ENCODE measurements at places on chromosomes 2 and 18.

DNA sequence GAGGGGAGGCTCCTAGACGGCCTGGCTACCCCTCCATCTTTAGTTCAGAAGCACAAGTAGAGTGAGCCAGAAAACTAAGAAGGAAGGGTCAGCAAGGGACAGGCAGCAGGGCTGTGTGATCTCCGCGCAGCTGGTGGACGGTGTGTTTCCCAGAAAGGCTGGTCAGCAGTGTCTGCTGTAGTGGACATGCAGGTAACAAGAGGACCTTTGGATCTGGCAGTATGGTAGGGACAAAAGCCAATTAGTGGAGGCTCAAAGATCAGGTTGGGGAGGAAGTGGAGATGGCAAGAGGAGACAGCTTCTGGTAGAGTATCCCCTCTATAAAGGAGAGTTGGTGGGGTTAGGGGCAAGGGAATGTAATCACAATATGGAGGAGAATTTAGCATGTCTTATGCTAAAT lies 95.1 kb downstream of the NCK2 start:
- DNase-seq: no peak

- DNase-seq: peak; percentile 57
Observed at GRCh38 chr2:12504443-12504842, 212.3 kb upstream of the TRIB2 start.

DNA sequence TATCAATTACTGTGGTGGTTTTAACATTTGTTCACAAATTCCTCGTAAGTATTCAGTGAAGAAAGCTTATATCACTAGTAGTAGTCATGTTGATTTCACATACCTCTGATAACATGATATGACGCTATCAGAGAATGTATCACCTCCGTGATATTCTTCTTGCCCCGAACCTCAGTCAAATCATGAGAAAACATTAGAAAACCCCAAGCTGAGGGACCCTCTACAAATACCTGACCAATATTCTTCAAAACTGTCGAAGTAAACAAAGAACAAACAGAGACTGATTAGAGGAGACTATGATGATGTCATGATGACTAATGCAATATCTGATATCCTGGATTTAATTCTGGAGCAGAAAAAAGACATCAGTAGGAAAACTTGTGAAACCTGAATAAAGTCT lies 85.6 kb upstream of the SPOPL start:
- no peak for DNase-seq

- no peak for DNase-seq
Observed at GRCh38 chr2:190490502-190490901, 44.0 kb downstream of the NEMP2 start.

GRCh38 chr2:69191634-69192033 lies 178.7 kb downstream of the ANTXR1 start:
- DNase-seq: no peak

DNA sequence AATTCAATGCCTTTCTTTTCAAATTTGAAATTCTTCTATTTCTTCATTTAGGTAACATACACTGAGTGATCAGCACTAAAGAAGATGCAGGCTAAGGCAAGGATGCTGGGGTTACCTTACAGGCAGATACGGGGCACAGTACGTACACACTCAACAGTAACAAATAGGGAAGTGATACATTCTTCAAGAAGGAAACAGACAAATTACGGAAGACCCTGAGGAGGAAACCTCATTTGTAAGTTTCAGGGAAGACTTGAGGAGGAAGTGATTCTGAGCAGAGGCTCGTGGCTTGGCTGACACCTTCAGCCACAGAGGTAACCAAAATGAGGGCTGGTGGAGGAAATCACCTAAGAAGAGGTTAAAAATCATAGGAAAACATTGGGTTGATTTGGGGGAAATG lies 1108.3 kb upstream of the KLHL29 start:
- DNase-seq: no peak

DNA sequence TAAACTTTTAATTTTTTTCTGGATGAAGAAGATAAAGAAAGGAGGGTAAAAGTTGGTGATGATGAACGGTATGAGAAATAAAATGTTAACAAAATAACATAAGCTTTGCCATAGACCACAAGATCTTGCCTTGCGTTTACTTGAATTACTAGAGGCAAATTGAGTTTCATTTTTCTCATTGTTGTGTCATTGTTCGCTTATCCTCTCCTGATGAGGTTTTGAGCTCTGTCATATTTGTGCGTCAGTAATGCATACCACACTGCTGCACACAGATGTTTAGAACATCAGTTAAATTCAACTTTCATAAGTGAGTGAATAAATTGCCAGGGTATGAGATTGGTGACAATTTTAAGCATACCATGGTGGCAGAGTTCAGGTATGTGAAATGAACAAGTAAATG lies 843.6 kb downstream of the SUCLG1 start:
- no peak for DNase-seq

GRCh38 chr18:45456090-45457021 lies 158.9 kb upstream of the SLC14A2 start:
- no peak for DNase-seq

DNA sequence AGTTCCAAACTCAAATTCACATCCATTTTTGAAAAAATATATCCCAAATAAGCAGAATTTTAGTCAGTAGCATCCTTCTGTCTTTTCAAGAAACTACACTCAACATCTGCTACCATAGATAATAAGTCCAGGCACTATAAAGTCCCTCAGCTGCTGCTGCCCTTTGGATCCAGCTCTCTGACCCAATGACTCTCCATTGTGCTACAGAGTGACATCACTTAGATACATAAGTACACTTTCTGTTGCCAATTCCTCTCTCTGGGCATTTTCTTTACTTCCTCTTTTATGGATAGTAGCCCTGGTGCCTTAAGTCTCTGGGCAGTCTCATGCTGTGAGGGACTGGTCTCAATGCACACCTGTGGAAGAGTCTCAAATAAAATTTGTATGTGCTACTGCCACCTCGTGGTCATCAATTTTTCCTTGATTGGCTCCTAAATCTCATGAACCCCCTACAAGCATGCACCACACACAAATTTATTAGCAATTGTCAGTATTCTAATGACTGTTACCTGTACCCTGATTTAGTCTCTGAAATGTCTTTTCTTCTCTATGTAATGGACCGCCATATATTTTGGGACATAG lies 219.2 kb downstream of the LRP1B start:
- DNase-seq: no peak

DNA sequence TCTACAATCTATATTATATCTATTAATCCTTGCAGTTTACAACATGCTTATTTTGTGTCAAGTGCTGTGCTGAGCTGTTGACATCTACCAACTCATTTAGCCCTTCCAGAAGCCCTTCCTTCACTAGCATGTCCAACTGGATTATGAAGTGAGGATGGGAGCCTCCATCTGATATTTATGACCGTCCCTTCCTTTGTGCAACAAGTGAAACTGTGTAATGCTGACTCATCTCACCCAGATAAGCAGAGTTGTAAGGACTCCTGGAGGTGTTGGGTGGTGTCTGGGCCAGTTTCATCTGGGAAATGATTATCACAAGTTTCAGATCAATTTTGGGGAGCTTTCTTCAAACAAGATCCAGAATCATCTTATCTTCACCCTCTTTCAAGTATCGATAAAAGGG lies 156.6 kb upstream of the ETAA1 start:
- no peak for DNase-seq

- no peak for DNase-seq
Observed at GRCh38 chr2:120167272-120167671, 55.9 kb downstream of the TMEM185B start.

DNA sequence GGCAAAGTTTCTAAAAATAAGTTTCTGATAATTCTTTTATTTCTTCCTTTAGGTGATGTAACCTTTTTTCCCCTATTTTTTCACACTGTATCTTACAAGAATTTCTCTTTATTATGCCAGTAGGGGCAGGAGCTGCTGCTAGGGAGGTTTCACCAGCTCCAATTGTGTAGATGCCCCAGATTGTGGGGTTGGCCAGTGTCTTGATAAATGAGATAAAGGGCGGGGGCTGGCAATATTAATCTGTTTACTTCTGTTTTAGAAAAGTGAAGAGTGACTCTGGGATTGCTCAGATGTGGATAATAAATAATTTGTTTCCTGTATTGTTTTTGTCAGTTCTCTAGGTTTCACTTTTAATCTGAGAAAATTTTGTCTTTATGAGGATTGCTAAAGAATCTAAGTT lies 190.4 kb downstream of the MC4R start:
- DNase-seq: no peak

DNA sequence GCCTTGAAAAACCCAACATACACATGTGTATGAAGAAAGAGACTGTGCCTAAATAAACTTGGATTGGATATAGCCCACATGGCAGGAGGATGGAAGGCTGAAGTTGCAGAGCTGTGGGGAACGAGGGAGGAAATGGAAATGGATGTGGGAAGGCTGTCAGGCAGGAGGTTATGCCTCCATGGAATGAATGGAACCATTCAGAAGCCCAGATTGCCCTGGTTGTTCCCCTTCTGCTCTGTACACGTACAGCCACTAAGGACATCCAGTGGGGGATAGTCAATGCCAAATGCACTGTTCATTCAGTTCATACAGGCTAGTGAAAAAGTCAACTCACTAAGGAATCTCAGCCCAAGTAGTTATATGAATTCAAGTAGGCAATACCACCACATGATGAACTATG lies 463.7 kb downstream of the TNS1 start:
- no peak for DNase-seq

All from activated naive CD4-positive, alpha-beta T cell treated with Interleukin-2 at 50 U/mL for 16 hours (primary cell).